ENCODE measurements at places on chromosomes 16 and 17. TPM values are rescaled to one million over a fixed set of nuclear protein-coding genes. Genes with fewer than 3 reads are reported as not detected.

DNA sequence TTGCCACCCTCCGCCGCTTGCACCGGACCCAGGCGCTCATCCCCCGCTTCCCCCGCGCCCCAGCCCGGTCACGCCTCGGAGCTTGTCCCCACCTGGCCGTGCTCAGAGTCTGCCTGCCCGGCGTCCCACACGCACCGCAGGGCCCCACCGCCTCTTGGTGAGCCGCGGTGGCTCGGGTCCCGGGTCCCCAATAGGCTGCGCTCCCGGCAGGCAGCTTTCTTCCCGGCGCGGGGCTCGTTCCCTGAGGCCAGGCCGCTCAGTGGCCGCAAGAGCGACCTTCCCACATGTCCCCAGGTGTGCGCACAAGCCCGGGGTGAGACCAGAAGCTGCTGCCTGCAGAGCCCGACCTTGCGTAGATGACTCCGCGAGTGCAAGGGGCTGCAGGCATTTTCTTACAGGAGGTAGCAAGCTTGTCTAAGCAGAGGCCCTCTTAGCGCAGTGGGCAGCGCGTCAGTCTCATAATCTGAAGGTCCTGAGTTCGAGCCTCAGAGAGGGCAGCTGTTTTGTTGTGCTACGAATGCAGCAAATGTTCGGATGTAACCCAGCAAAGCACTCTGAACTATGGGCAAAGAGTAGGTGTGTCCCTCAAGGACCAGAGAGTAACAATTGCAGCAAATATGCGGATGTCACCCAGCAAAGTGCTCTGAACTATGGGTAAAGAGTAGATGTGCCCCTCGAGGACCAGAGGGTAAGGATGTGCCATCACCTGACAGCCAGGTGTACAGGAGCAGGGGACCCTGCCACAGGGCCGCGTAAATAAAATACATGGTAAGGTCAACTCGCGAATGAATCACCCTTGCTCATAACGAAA lies 15.6 kb downstream of the TLE7 start:
- H3K36me3 ChIP-seq: no peaks in the 10 kb centered on the region
- no peak overlapping the region for H3K27ac ChIP-seq
- no peak for DNase-seq
- peaks cover 7% of the 10 kb centered on the region for H3K27me3 ChIP-seq
- no peaks in the 10 kb centered on the region for H3K4me1 ChIP-seq

- no peaks in the 10 kb centered on the region for H3K27me3 ChIP-seq
- H3K4me1 ChIP-seq: peaks cover 7% of the 10 kb centered on the region
- H3K4me3 ChIP-seq: no peak overlapping the region
- no peaks in the 10 kb centered on the region for H3K36me3 ChIP-seq
Observed at GRCh38 chr17:72984145-72984925, 108.2 kb downstream of the SLC39A11 start.

DNA sequence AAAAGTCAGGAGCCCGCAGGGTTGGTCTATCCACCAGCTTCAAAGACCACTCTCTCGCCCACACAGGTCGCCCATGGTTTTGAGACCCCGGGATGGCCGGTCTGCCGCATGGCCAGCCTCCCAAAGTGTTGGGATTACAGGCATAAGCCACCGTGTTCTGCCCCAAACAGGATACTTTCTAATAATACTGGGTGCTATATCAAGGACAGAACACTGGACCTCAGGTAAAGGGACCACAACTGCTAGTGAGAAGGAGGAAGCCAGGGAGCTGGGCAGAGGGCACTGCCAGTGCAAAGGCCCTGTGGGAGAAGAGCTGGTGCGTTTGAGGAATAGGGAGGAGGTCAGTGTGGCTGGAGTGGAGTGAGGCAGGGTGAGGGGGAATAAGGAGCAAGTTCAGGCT lies 34.1 kb downstream of the IL21R start:
- H3K27ac ChIP-seq: no peak overlapping the region
- peak; percentile 4 for DNase-seq
- H3K36me3 ChIP-seq: peaks cover 4% of the 10 kb centered on the region
- no peaks in the 10 kb centered on the region for H3K27me3 ChIP-seq

GRCh38 chr17:36485027-36485426 lies 1.5 kb upstream of the ZNHIT3 start:
- H3K27me3 ChIP-seq: peaks cover 2% of the 10 kb centered on the region
- no peaks in the 10 kb centered on the region for H3K36me3 ChIP-seq
- no peak overlapping the region for H3K4me3 ChIP-seq
- no peak overlapping the region for H3K27ac ChIP-seq

DNA sequence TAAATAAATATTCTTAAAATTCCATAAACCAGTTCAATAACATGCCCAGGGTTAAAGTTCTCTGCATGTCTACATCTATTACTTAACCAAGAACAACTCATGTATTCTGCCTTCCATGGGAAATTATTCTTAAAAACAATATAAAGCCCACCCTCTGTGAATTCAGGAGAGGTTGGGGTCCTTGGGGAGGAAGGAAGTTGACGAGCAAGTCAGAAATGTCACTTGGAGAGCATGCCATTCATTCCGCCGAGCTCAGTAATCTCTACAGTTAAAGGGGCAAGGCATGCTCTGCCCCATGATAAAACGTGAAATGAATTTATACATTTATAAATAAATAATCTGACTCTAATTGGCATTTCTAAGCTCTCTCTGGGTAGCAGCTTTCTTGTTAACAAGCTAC lies 405.1 kb downstream of the TOX3 start:
- H3K36me3 ChIP-seq: no peaks in the 10 kb centered on the region
- H3K4me3 ChIP-seq: no peak overlapping the region
- no peaks in the 10 kb centered on the region for H3K27me3 ChIP-seq
- H3K27ac ChIP-seq: no peak overlapping the region

GRCh38 chr16:11781773-11782172 lies 15.3 kb downstream of the ZC3H7A start:
- no peak overlapping the region for H3K4me3 ChIP-seq
- H3K36me3 ChIP-seq: peaks cover 34% of the 10 kb centered on the region
- peaks cover 52% of the 10 kb centered on the region for H3K4me1 ChIP-seq
- DNase-seq: no peak

GRCh38 chr16:19400711-19401110 lies 17.0 kb upstream of the TMC5 start:
- H3K4me1 ChIP-seq: peaks cover 7% of the 10 kb centered on the region
- DNase-seq: no peak
- H3K27ac ChIP-seq: no peak overlapping the region

GRCh38 chr17:17890773-17891759 lies 54.3 kb upstream of the SREBF1 start:
- no peak overlapping the region for H3K4me3 ChIP-seq
- no peaks in the 10 kb centered on the region for H3K27me3 ChIP-seq
- peak; percentile 47 for DNase-seq
- peaks cover 3% of the 10 kb centered on the region for H3K36me3 ChIP-seq
- peaks cover 14% of the 10 kb centered on the region for H3K4me1 ChIP-seq

DNA sequence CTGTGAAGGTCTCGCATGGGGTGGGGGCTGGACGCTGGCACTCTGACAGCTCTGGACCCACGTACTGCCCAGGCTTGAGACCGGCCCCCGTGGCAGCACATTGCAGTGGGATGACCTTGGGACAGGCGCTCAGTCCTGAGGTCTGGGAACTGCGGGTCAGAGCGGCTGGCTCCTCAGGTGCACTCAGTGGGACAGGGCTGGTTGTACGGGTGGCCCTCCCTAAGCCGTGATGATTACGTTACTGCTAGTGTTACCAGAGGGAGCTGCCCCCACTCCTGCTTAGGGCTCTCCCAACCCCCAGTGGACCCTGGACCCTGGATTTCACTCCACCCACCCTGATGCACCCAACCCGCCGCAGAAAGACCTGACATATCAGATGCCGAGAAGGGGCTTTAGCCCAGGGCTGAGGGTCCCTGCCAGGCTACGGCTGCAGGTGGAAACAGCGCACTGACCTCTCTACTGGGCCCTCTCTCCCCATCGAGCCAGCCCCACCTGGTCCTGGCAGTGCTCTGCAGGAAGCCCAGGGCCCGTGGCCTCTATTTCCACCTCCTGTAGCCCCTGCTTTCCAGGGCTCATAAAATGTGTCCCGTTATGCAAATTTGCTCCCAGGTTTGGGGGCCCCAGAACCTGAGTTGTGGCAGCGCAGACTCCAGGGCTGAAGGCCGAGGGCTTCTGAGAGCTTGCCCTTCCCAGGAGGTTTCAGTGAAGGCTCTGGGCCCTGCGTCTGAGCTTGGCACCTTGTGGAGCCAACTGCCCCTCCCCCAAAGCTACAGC lies 77.2 kb downstream of the RTN4RL1 start:
- no peak overlapping the region for H3K27ac ChIP-seq
- peaks cover 6% of the 10 kb centered on the region for H3K4me1 ChIP-seq
- no peak overlapping the region for H3K4me3 ChIP-seq
- H3K36me3 ChIP-seq: no peaks in the 10 kb centered on the region

- DNase-seq: no peak
- H3K4me3 ChIP-seq: no peak overlapping the region
- H3K4me1 ChIP-seq: peaks cover 3% of the 10 kb centered on the region
- peak overlapping the region; percentile 49 for H3K27ac ChIP-seq
- H3K27me3 ChIP-seq: no peaks in the 10 kb centered on the region
Observed at GRCh38 chr16:78122774-78123315, 23.4 kb downstream of the WWOX start.

GRCh38 chr17:82926081-82926480 lies 86.3 kb upstream of the ZNF750 start:
- no peak overlapping the region for H3K27ac ChIP-seq
- H3K4me1 ChIP-seq: no peaks in the 10 kb centered on the region
- H3K36me3 ChIP-seq: peaks cover 92% of the 10 kb centered on the region
- DNase-seq: no peak
- H3K4me3 ChIP-seq: no peak overlapping the region

- peak overlapping the region; percentile 93 for H3K4me3 ChIP-seq
- no peaks in the 10 kb centered on the region for H3K36me3 ChIP-seq
- DNase-seq: peak; percentile 67
- H3K27ac ChIP-seq: peak overlapping the region; percentile 82
- no peaks in the 10 kb centered on the region for H3K27me3 ChIP-seq
Observed at GRCh38 chr16:4372578-4373355, 1.1 kb downstream of the VASN start.

GRCh38 chr16:5820472-5820871 lies 722.9 kb upstream of the EEF2KMT start:
- no peaks in the 10 kb centered on the region for H3K27me3 ChIP-seq
- no peak overlapping the region for H3K4me3 ChIP-seq
- H3K36me3 ChIP-seq: no peaks in the 10 kb centered on the region
- no peaks in the 10 kb centered on the region for H3K4me1 ChIP-seq
- no peak for DNase-seq

GRCh38 chr17:79159926-79160325 lies 85.3 kb downstream of the ENGASE start:
- H3K36me3 ChIP-seq: no peaks in the 10 kb centered on the region
- DNase-seq: no peak
- no peak overlapping the region for H3K27ac ChIP-seq
- H3K27me3 ChIP-seq: no peaks in the 10 kb centered on the region

- no peaks in the 10 kb centered on the region for H3K4me1 ChIP-seq
- H3K36me3 ChIP-seq: no peaks in the 10 kb centered on the region
- H3K27me3 ChIP-seq: no peaks in the 10 kb centered on the region
Observed at GRCh38 chr17:66555605-66556004, 253.2 kb downstream of the PRKCA start.

- H3K36me3 ChIP-seq: no peaks in the 10 kb centered on the region
- DNase-seq: no peak
- peaks cover 35% of the 10 kb centered on the region for H3K4me1 ChIP-seq
- no peak overlapping the region for H3K4me3 ChIP-seq
- no peaks in the 10 kb centered on the region for H3K27me3 ChIP-seq
Observed at GRCh38 chr17:4849011-4849536, 15.9 kb downstream of the MINK1 start.

DNA sequence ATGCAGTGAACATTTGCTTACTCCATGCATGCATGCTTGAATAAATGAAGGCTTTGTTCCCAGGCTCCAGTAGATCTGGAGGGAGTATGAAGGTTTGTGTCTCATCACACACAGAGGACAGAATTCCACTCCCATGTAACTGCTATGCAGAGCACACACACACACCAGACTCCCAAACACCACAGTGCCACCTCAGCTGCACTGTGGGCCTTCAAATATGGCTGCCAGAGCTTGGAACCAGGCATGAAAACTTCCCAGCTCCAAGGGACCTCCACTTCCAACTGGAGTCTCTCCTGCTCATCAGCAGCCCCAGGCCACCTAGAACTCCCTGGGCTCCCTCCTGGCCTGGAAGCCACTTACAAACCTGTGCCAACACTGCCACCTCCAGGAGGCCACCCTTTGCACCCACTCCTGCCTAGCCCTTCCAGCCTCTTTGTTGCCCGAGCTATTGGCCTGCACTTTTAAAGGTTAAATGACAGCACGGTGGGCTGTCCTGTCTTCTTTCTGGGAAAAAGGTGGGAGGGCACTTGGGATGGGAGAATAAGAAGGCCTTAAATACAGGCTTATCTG lies 151.2 kb downstream of the ZNF423 start:
- peaks cover 16% of the 10 kb centered on the region for H3K4me1 ChIP-seq
- no peak overlapping the region for H3K27ac ChIP-seq
- DNase-seq: no peak
- no peaks in the 10 kb centered on the region for H3K27me3 ChIP-seq

- DNase-seq: no peak
- no peaks in the 10 kb centered on the region for H3K4me1 ChIP-seq
- no peaks in the 10 kb centered on the region for H3K27me3 ChIP-seq
- no peak within 1 kb of the TSS for H3K4me3 ChIP-seq
- H3K27ac ChIP-seq: no peak within 1 kb of the TSS
Observed at GRCh38 chr17:70074956-70075355, at the start of gene KCNJ16. KCNJ16 (plus strand) TSS chr17:70075225; CDS start chr17:70132088, 56,863 bp downstream.

DNA sequence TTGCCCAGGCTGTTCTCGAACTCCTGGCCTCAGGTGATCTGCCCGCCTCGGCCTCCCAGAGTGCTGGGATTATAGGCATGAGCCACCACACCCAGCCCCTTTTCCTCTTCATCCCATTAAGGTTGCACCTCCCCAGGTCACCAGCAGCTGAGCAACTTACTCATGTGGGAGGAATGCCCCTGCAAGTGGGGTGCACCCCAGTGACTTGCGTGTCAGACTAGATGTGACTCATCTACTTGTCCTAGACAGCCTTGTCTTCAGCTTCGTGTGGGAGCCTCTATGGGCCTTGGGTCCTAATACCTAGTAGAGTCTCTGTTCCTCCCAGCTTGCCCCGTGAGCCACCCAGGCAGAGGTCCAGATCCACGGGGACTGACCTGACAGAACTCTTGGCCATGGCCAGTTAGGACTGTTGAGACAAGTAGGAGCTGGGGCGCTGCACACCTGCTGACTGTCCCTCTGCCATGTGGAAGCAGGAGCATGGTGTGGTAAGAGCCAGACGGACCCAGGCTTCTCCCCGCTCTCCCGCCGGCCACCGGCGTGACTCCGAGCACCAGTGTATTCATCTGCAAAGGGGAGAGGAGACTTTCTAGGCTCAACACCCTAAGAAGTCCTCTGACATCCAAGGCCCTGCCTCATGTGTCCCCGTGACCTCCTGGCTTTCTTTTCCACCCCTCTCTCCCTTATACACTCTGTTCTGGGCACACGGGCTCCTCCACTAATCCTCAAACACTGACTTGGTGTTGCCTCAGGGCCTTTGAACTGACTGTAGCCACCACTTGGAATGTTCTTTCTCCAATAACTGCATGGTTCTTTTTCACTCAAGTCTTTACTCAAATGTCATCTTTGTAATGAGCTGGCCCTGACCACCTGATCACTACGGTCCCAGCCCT lies 11.6 kb upstream of the CBX4 start:
- no peaks in the 10 kb centered on the region for H3K27me3 ChIP-seq
- DNase-seq: peak; percentile 70
- no peak overlapping the region for H3K4me3 ChIP-seq
- H3K36me3 ChIP-seq: no peaks in the 10 kb centered on the region
- no peak overlapping the region for H3K27ac ChIP-seq

FNDC8 gene
- not detected for total RNA-seq

ZNF385C gene
- 0.34 TPM for total RNA-seq

EFCAB3 gene
- not detected for total RNA-seq

GAS7 gene
- 64.9 TPM for total RNA-seq
